ENCODE measurements at places on chromosomes 5 and 9.

DNA sequence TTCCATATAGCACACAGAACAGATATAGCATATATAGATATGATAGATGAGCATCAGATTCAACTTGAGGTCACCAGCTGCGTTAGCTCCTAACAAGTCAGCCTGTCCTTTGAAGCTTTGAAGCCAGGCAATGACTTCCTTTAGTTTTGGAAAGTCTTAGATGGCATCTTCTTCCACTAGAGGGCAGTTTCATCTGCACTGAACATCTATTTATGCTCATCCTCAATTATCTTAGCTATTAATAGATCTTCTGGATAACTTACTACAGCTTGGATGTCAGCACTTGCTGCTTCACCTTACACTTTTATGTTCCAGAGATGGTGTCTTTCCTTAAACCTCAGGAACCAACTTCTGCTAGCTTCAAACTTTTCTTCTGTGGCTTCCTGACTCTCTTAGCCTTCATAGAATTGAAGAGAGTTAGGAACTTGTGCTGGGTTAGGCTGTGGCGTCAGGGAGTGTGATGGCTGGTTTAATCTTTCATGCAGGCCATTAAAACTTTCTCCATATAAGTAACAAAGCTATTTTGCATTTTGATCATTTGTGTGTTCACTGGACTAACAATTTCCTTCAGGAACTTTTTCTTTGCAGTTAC is 1401.4 kb downstream of the EFNA5 start:
- DNase-seq: no peak

DNA sequence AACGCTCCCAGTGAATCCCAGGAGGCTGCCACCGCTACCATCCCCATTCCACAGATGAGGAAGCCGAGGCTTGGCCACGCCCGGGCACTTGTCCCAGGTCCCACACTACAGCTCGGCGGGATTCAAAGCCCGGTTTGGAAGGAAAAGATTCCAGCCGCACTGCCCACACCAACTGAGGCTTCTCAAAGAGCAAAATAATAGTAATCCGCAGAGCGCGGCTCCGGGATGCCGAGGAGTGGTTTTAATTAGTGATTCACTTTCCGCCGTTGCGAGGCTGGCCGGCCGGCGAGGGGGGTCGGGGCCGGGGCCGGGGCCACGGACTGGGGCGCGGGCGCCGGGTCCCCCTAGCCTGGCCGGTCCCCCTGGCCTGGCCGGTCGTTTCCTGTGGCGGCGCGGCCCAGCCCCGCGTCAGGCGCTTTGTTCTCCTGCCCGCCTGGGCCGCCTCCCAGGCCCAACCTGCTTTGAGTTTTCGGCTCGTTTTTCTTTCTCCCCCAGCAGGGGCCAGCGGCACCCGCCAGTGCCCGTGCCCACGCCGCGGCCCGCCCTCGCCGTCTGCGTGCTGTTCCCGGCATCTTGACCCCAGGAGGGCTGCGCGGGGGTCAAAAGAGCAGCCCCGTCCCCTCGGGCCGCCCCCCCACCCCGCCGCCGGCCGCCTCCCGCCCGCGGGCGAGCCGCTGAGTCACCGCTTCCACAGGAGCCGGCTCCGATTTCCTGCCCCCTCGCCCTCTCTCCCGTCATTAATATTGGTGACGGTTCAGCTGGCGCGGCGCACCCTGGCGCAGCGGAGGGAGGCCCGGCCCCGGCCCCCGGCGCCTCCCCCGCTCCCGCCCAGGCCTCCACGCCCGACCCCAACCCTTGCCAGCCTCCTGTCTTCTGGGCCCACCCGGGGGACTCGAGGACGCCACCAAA is 31.2 kb downstream of the FGF18 start:
- DNase-seq: peak; percentile 4

GRCh38 chr5:113520429-113520828 is 6.9 kb downstream of the YTHDC2 start:
- no peak for DNase-seq

DNA sequence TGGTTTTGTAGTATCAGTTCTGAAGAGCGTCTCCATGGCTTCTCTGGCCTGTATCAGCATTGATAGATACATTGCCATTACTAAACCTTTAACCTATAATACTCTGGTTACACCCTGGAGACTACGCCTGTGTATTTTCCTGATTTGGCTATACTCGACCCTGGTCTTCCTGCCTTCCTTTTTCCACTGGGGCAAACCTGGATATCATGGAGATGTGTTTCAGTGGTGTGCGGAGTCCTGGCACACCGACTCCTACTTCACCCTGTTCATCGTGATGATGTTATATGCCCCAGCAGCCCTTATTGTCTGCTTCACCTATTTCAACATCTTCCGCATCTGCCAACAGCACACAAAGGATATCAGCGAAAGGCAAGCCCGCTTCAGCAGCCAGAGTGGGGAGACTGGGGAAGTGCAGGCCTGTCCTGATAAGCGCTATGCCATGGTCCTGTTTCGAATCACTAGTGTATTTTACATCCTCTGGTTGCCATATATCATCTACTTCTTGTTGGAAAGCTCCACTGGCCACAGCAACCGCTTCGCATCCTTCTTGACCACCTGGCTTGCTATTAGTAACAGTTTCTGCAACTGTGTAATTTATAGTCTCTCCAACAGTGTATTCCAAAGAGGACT is 1.5 kb downstream of the GPR21 start:
- DNase-seq: no peak

- no peak for DNase-seq
These were observed 76.5 kb downstream of the KCTD16 start for GRCh38 chr5:144247131-144247530.

DNA sequence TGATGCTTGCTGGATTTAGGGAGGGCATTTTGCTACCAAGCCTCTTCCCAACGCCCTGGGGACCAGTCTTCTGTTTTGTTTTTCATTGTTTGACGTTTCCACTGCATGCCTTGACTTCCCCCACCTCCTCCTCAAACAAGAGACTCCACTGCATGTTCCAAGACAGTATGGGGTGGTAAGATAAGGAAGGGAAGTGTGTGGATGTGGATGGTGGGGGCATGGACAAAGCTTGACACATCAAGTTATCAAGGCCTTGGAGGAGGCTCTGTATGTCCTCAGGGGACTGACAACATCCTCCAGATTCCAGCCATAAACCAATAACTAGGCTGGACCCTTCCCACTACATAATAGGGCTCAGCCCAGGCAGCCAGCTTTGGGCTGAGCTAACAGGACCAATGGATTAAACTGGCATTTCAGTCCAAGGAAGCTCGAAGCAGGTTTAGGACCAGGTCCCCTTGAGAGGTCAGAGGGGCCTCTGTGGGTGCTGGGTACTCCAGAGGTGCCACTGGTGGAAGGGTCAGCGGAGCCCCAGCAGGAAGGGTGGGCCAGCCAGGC is 23.0 kb downstream of the PCDHGC5 start:
- DNase-seq: no peak

DNA sequence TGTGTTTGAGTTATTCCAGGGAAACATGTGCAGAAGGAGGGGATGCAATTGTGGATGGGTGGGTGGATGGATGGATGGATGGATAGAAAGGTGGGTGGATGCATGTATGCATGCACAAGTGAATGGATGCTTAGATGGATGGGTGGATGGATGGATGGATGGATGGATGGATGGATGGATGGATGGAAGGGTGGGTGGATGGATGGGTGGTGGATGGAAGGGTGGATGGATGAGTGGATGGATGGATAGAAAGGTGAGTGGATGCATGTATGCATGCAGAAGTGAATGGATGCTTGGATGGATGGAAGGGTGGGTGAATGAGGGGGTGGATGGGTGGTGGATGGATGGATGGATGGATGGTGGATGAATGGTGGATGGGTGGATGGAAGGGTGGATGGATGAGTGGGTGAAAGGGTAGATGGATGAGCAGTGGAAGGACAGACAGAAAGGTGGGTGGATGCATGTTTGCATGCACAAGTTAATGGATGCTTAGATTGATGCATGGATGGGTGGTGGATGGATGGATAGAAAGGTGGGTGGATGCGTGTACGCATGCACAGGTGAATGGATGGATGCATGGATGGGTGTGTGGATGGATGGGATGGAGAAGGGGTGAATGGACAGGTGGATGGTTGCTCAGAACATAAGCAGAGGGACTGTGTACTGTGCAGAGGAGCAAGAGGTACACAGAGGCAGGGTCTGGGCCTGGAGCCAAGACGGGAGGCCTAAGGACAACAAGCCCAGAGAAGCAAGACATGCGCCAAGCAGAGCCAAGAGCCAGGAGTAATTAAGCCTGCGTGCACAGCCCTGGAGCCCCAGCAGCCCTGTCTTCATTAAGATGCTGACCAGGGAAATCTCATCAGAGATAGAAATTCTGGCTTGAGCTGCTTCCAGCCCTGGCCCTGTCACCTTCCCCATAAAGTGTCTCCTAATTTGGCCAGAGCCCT is 84.6 kb upstream of the PPP1R26 start:
- no peak for DNase-seq

DNA sequence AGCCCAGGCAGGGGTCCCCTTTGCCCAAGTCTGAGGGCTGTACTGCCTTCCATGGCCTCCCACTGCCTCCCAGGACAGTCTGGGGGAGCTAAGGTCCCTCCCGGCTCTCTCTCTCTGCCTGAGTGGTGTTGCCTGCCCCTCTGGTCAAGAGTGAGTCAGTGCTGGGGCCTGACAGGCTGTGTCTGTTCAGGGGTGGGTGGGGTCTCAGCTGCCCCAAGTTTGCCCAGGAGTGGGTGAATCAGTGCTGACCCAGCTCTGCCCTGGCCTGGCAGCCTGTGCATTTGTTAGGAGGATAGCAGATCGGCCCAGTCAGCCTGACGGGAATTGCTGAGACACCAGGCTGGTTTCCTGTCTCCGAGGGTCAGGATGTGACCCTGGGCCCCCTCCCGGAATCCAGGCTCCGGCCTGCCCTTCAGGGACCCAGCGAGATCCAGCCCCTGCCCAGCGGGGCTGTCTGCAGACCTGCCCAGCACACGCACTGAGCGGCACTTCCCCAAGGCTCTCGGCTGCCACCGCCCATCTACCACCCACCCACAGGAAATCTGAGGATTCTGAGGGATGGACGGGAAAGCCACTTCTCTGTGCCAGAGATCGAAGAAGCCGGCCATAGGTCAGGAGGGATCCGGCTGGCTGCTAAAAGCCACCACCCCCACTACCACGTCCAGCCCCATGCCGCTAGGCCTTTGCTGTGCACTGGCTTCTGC is 15.9 kb downstream of the ENG start:
- DNase-seq: no peak

DNA sequence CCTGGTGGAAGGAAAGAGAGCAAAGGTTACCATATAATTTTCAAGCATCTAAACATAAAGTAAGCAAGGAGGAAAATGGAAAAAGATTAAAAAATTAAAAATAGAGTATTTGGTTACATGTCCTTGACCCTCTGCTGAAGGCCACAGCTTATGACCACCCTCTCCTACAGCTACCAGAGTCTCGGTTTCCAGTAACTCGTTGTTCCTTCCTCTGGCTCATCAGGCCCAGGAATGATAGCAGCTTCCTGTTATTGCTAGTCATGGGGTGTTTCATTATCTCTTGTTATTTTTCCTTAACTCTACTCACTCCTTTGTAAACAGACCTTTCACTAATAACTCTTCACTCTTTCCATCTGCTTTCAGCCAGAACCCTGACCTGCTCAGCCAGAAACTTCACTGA is 102.2 kb downstream of the YTHDC2 start:
- DNase-seq: no peak

- DNase-seq: no peak
These were observed 49.4 kb upstream of the EBF1 start for GRCh38 chr5:159149085-159149484.

DNA sequence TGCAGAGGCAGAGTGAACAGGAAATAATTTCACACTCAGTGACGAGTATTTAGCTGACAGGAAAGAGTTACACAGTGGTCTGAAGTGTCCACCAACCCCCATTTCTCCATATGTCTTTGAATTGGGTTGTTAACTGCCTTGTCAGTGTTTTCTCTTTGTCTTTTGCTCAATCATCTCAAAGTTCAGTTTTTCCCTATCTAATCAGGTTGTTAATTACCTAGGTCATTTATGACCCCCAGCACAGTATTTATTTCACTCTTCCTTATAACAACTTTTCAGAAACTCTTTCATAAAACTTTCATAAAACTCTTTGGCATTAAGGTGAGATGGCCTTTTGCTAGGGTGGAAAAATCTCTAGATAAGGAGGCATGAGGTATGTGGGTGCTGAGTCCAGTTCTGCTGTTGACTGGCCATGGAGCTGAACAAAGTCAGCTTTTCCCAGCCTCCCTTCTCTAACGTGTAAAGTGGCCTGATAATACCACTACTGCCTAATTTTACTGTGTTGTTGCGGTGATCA is 5.2 kb upstream of the ALDOB start:
- no peak for DNase-seq

DNA sequence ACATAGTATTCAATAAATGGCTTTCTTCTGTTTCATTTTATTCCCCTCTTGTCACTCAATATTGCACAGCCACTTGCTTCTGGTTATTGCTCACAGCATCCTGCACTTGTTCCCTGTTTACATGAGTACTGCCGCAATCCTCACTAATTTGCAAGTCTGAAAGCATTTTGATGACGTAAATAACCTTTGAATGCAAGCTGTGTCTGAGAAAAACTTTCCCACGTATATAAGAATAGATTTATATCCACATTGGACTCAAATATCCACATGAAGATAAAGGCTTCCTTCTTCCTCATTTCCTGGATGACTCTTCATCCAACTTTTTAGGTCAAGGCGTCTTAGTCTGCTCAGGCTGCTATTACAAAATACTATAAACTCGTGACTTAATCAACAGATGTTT is 88.2 kb upstream of the DAP start:
- DNase-seq: no peak

GRCh38 chr5:109756543-109757185 is 66.9 kb downstream of the MAN2A1 start:
- no peak for DNase-seq

GRCh38 chr5:77960863-77961396 is 184.8 kb upstream of the TBCA start:
- no peak for DNase-seq

DNA sequence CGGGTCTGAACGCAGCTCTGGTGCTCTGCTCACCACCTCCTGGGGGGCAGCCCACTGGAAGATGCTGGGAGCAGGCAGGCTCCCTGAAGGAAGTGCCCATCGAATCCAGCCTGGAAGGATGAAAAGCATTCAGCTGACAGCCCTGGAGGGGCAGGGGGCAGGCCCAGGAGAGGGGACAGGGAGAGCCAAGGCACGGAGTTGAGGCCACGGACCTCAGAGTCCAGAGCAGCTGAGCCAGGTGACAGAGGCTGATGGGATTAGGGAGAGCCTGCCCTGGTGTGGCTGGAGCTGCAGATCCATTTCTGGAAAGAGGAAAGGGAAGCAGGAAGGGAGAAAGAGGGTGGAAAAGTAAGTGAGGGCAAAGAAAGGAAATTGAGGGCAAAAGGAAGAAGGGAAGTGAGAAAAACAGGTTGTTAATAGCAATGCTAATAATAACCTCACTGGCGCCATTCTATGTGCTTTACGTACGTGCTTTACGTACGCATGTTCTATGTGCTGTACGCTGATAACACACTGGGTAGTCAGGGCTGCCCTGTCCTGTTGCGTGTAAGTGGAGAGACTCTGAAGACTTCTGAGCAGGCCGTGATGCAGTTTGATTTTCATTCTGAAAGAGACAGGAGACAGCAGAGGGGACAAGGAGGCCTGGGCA is 52.6 kb downstream of the LMX1B start:
- DNase-seq: no peak

DNA sequence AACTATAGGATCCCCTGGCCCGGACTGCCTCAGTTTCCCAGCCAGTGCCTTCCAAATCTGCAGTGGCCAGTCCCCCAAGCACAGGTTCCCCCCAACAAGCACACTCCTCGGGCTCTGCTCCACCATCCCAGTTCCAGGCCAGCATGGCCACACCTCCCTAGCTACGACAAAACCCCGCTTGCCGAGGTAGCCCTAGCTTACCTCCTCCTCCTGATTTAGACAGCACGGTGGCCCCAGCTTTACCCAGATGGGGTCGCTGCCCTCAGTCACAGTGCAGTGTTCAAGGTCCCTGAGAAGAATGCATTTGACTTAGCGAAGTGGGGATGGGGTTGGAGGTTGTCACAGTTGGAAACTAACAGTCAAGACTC is 40.8 kb upstream of the GARNL3 start:
- peak; percentile 14 for DNase-seq
